NCI-H1048 (cell line): ENCODE measurements at places on chromosomes 3 and 15.

GRCh38 chr3:12869035-12869621 is 27.8 kb upstream of the RPL32 start:
- DNase-seq: no peak

- DNase-seq: no peak
Measured at GRCh38 chr3:125512135-125512920, 7.7 kb downstream of the SNX4 start.

DNA sequence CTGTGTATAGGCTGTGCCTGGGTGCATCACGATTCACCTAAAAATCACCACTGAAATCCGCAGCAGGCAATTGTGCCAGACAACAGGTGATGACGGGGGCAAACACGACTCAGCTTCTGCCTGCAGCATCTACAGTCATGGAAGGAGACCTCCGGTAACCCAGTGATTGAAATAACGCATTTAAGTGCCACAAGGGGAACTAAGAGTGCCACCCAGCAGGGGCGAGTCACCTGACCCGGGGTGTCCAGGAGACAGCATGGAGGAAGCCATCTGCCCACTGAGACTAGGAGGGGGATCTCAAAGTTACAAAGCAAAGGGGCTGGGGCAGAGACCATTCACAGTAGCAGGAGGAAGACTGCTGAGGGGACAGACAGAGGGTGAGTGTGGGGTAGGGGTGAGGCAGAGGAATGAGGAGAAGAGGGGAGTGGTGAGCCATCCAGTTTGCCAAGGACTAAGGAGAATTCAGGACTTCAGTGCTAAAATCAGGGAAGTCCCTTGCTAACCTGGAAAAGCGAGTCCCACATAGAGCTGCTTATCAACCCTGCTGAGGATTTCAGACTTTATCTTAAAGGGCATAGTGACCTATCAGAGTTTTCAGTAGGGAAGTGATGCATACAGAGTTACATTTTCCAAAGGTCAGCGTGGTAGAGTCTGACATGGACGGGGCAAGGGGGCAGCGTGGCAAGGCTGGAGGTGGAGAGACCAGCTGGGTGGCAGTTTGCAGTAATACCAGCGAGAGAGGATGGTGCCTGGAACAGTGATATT is 256.7 kb upstream of the HES1 start:
- no peak for DNase-seq

DNA sequence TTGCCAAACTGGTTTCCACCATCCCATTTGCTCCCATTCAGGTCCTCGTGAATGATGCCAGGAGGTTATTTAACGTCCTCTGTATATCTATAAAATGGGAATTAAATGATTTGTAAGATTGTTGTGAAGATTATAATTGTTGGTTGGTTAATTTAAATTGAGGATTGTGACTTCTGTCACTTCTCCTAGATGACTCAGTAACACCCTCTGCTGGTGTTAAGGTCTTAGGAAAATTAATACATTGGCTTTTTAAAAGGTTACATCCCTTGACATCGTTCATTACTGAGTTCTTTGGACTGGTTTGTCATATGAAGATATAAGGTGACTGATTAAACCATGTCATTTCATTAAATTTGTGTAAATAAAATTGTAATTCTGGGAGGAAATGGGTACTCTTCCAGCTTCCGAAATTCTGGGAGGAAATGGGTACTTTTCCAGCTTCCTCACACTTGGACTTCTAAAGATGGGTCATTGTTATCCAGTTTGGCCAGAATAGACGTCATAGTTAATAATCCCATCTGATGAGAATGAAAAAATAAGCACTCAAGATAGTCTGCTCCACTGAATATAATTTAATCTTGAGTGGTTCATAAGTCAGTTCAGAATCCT is 33.3 kb upstream of the PAQR5 start:
- DNase-seq: no peak

- no peak for DNase-seq
Measured at GRCh38 chr3:111972891-111973290, 5.9 kb upstream of the ABHD10 start.

- no peak for DNase-seq
Measured at GRCh38 chr3:34360713-34361112, 562.3 kb downstream of the PDCD6IP start.

- DNase-seq: no peak
Measured at GRCh38 chr3:50961386-50961785, 286.7 kb downstream of the DOCK3 start.
